CD4-positive, alpha-beta T cell (primary cell): ENCODE measurements at places on chromosomes 16 and 17.

DNA sequence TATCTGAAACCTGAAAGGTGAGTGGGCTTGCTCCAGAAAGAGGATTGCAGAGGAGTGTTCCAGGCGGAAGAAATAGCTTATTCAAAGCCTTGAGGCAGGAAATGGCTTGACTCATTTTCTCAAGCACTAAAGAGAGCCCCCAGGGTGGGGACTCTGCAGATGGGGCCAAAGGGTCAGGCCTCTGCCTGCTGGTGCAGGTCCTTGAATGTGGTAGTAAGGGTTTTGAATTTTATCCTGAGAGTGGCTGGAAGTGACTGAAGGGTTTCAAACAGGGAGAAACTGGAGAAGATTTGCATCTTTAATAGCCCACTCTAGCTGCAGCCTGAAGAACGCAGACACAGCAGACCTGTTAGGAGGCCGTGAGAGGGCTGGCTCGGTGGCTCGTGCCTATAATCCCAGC lies 144.4 kb downstream of the CCT6B start:
- no peak for DNase-seq

DNA sequence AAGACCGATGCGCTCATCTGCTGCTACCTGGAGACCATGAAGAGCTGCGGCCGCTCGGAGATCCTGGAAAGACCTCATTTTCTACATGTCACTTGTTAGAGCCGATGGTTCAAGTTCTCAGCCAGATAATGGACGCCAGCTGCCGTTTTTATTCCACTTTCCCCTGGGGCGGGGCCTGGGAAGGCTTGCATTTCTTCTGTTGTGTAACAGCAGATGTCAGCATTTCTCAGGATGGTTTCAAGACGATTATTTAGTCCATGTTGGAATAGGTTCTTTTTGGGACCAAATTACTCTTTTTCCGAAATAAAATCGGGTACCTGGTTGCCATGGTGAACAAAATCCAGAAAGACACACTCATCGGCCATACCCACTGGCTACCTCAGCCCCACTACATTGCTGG lies 1418.3 kb downstream of the CDH11 start:
- DNase-seq, result no peak

- DNase-seq, result no peak
Observed at GRCh38 chr17:76532072-76532651, 5.3 kb downstream of the CYGB start.

- no peak for DNase-seq
Observed at GRCh38 chr16:85905110-85906095, 6.4 kb downstream of the IRF8 start.

DNA sequence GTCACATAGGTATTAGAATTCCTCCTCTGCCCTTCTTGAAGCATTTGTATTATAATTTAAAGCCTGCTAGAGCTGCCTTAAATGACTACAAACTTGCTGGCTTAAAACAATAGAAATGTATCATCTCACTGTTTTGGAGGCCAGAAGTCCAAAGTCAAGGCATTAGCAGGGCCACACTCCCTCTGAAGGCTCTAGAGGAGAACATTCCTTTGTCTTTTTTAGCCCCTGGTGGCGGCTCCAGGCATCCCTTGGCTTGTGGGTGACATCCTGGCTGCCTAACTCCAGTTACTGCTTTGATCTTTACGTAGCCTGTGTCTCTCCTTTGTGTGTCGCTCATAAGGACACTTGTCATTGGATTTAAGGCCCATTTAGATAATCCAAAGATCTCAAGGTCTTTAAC lies 186.6 kb upstream of the SALL1 start:
- no peak for DNase-seq

DNA sequence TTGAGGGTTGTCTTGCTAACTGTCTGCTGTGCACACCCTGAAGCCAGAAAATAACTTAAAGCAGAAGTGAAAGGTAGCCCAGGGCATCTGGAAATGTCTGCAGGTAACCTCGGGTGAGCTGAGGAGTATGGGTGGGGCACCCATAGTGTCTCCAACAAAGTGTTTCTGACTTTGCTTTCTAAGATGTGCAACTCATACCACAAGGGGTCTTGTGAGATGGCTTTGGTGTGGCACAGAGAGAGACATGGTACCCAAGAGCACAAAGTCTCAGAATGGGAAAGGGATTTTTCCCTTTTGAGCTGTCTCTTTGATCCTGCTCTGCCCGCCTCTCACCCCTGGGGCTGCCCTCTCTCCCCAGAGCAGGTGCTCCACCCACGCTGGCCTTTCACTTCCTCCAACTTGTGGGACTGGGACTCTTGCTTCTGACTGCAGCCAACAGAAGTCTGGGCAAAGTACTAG lies 6.9 kb downstream of the CHD9 start:
- DNase-seq, result peak; percentile 46

DNA sequence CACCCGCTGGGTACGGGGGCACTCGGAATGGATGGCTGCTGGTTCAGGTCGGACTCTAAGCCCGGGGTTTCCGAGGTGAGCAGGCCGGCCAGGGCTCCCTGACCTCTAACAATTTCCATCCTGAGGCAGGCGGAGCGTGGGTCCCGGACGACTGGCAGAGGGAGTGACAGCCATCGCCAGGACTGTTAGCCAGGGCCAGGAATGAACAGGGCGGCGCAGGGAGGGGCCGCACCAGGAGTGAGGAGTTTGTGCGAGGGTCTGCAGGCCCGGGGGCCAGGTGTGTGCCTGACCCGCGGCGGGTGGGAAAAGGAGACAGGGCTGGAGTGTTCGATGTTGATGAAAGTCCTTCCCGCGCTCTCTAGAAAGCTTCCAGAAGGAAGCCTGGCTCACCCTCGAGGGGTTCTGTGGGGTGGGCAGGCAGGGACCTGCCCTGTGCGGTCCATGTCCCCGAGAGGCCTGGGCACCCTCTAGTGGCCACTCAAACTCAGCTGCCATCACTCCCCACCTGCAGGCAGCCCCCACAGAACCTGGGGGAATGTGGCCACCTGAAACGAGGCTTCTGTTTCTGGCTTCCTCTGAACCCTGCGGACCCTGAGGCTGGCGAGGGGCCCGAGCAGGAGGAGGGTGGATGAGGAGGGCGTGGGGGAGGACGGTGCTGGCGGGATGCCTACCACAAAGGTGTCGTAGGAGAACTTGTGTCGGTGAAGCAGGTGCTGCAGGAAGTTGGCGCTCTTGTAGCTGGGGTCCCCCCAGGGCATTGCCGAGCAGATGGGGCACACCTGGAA lies 8.2 kb downstream of the RNF166 start:
- DNase-seq, result no peak
